ENCODE measurements at places on chromosomes 5 and 9. TPM values are rescaled to one million over a fixed set of nuclear protein-coding genes. Genes with fewer than 3 reads are reported as not detected.
A peak's percentile ranks its signal among the peaks of the same experiment; 100 is the strongest.

DNA sequence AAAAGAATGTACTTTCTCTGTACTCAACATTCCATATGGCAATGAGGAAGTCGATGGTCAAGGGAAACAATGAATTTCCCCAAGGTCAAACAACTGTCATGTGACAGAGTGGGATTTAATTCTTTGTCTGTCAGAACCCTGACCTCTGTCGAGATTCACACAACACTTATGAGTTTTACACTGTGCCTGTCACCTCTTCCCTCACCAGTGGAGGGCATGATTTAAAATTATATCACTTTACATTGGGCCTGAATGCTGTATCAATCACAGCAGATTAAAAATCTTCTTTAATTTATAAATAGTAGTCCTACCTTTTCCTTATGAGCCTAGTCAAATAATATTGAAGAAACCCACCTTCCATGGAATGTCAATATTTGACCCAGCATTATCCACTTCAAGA, 276.7 kb downstream of the CDH10 start:
- DNase-seq = no peak

GRCh38 chr5:1208221-1208742, 6.9 kb downstream of the SLC6A19 start:
- DNase-seq = no peak

GRCh38 chr5:141841378-141842180, 36.6 kb downstream of the PCDH1 start:
- DNase-seq = no peak

- DNase-seq = no peak
Measured at GRCh38 chr5:174522480-174523260, 201.7 kb upstream of the MSX2 start.

GRCh38 chr5:14721990-14722656, 57.6 kb downstream of the OTULIN start:
- DNase-seq = no peak

- DNase-seq = no peak
Measured at GRCh38 chr9:127525401-127526188, 74.3 kb downstream of the LRSAM1 start.

DNA sequence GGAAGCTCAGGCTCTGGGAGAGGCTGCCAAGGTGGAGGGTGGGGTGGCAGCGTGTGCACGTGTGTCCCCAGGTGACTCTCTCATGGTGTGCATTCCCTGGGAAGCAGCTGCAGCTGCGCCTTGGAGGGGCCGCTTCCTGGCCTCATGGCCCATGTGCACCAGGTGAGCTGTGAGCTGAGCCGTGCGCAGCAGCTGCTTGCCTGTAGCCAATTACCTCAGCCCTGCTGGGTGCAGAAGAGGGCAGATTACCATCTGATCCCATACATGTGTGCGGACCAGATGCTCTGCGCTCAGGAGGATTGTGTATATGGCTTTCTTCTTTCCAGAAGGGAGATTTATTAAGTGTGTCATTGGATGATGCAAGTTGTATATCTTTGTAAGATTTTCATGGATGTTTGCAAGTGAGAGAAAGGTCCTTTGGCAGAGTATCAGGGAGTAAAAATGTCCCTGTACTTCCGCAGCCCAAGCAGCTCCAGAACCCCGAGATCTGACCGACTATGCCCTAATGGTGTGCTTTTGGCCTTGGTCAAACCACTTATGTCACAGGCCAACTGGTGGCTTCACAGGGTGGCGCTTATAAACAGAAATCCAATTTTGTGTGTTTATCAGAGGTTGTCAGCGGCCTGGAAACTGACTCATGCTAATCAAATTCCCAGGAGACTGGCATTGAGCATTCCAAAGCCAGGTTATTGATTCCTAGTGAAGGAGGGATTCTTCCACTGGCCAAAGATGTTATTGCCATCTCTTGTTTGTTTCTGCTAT, 229.3 kb downstream of the GOLPH3 start:
- DNase-seq = no peak

DNA sequence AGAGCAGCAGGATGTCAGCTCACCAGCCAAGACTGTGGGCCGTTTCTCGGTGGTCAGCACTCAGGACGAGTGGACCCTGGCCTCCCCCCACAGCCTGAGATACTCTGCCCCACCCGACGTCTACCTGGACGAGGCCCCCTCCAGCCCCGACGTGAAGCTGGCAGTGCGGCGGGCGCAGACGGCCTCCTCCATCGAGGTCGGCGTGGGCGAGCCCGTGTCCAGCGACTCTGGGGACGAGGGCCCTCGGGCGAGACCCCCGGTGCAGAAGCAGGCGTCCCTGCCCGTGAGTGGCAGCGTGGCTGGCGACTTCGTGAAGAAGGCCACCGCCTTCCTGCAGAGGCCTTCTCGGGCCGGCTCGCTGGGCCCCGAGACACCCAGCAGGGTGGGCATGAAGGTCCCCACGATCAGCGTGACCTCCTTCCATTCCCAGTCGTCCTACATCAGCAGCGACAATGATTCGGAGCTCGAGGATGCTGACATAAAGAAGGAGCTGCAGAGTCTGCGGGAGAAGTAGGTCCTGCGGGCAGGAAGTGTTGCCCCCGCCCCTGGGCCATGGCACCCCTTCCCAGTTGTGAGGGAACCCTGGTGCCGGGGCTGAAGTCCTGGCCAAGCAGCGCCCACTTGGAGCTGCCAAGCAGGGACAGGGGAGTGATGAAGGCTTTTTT, 108.9 kb downstream of the WNK2 start:
- no peak for DNase-seq

DNA sequence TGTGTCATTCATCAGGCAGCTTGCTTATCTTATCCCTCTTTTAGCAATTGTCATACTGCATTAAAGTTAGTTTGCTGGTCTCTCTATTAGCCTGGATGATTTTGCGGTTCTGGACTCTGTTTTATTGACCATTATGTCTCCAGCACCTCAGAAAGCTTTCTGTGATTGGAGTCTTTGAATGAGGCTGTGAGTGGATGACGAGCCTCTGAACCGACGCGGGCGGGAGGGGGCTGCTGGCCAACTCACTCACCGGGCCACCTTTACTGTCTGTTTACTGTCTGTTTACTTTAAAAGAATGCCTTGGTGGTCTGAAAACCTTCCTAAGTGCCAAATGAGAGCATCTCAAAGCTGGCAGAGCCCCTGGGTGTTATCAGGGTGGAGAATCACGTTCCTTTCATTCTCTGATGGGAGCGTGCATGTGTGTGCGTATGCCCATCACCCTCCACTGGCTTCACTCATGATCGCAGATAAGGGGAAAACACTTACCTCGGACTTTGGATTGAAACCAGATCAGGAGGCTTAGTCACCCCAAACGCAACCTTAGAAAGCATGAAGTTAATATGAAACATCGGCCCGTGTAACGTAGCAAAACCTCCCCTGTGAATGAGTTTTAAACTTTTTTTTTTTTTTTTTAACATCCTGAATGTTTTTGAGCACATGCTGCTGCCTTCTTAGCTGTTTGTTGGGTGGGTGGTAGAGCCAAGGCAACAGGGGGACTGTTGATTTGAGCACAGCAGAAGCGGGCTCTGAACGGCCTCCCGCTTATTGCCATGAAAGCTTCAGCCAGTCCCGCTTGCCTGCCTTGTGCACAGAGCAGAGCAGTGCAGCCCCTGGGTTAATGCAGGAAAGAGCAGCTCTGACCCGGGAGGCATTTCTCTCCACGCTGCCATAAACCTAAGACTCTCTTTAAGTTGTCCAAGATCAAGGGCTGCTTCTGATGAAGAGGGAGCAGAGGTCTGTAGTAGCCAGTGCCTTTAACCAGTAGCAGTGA, 173.6 kb downstream of the GADD45G start:
- no peak for DNase-seq

GRCh38 chr9:80954521-80954920, 734.8 kb downstream of the TLE1 start:
- DNase-seq = no peak

- no peak for DNase-seq
Measured at GRCh38 chr5:95817430-95817829, 5.1 kb downstream of the GLRX start.

DNA sequence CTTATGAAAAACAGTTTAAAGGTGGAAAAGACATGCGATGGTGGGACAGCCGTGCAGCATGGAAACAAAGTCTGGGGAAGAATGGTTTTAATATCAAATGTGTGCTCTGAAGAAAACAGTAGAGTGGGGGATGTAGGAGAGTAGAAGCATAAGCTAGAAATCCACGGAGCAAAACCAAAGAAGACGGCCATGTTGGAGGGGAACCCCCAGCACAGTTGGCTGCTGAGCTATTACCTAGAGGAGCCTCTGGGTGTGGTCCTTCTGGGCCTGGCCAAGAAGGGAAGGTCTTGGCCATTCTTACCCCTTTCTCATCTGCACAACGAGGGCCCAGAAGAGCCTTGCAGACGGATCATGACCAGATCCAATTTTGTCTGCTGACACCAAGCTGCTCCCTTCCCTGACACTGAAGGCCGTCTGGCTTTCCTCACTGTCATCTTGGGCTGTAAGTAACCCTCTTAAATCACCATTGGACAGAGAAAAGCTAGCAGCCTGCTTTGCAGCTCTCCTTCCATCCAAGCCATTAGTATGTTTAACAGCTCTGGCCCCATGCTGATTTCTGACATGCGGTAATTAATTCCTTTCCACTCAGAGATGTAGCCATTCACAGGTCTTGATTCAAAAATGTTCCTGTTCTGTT, 189.5 kb downstream of the SEC61B start:
- DNase-seq = no peak

DNA sequence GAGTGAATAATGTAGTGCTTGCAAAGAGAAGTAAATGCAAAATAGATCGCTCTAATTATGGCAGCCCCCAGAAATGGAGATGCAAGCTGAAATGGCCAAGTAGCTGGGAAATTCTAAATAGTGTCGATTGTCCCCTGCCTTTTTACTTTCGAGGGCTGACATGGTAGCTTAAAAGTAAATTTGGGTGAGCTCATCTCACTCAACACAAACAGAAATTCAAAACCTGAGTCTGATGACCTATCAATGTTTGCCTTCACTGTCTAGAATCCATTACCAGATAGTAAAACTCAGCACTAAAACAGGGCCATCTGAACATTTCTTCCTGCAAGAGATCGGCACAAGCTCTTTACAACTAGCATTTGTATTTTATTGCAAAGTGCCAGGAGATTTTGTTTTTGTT, 7.0 kb upstream of the LHX2 start:
- no peak for DNase-seq

GRCh38 chr9:82722561-82722960, 340.4 kb downstream of the RASEF start:
- no peak for DNase-seq

DNA sequence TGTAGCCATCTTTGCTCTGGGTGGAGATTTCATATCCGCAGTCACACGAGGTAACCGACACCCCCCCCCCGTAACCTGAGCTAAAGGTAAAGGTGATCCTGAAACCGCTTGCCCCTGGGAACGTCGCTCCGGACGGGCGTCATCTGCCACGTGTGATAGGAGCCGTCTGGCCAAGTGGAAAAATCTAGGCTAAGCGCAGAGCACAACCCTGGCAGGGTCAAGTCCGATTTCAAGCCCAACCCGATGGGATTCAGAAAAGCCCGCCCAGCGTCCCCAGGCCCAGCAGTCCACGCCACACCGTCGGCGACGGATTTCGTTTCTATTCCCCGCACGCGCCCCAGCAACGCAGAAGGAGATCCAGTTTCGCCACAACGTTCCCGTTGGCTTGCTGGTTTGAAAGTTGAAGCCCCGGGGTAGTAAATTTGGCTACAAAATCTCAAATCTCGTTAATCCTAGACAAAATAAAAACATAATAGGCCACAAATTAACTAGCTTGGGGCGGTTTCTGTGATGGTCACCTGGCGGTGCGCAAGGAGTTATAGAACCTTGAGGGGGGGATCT, 32.4 kb upstream of the NFIB start:
- DNase-seq = peak; percentile 60

DNA sequence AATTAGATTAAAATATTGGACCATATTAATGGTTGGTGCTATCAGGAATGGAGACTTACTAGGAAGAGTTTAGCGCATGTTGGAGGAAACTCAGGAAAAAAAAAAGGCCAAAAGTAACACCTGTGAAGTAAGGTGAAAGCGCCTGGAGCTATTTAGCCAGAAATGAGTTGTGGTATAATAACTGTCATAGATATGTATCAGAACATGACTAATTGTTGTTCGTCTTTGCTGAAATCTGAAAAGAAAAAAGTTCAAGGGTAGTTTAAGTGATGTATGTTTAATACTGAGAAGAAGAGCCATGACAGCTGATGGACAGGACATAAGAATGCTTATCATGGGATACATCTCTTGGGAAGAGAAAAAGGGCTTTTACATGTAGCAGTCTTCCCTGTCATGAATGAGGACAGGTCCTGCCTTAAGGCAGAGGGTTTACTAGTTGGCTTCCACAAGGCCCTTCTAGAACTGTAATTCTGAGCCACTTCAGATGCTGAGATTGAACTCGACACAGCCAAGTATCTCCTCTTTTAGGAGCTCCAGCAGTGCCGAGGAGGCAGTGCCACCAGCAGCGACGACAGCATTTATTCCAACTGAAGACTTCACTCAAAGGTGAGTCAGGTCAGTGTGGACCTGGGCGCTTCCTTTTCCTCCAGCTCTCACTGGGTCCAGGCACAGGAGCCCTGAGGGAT, 940 bp upstream of the CAMK4 start:
- no peak for DNase-seq

DNA sequence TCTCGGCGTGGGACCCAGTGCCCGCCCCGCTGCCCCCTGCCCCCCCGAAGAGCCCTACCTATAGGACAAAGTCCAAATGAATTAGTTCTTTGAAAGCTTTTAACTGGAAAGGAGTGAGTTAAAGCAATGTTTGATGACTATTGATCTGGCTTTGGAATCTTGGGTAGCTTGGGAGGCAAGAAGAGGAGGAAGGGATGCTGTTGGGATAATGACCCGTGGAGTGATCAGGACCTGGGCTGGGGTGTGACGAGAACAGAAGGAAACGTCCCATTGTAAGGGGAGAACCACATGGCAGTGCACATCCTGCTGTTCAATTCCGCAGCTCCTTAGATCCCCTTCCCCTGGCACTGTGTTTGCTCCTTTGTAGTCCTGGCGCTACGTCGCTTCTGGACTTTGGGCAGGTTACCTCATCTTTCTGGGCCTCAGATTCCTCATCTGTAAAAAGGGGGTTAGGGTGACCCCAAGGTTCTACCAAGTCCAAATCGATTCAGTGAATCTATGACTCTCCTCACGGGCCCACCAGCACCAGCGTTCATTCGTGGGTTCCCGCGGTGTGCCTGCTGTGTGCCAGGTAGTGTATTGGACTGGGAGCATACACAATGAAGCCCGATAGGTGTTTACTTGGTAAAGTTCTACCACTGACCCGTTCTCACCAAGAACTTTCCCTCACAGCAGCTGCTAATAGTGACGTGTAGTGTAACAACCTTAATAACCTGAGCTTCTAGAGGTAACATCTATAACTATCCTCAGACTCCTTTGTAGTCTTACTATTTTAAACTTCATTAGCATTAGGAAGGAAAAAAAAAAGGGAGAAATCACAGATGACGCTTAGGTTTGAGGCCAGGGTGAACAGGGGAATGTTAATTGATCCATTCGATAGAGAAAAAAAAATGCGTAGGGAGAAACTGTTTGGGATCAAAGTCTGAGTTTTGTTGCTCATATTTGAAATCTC, 1.1 kb upstream of the NADK2 start:
- no peak for DNase-seq

GRCh38 chr9:28967226-28967625, 1393.9 kb upstream of the C9orf72 start:
- no peak for DNase-seq

- DNase-seq = no peak
Measured at GRCh38 chr5:15983392-15983791, 196.2 kb downstream of the MARCHF11 start.

GRCh38 chr5:665956-666711, 27.0 kb downstream of the TPPP start:
- DNase-seq = no peak

The OR1J2 gene
- not detected for polyA plus RNA-seq

The TAF1L gene
- polyA plus RNA-seq = 0.09 TPM

The C1QTNF2 gene
- polyA plus RNA-seq = 2.9 TPM

The CCDC171 gene
- 7.7 TPM for polyA plus RNA-seq

The BRINP1 gene
- 0.14 TPM for polyA plus RNA-seq

The SLC2A6 gene
- polyA plus RNA-seq = 1.8 TPM
